ENCODE measurements at places on chromosomes 3 and 15. TPM values are rescaled to one million over a fixed set of nuclear protein-coding genes. Genes with fewer than 3 reads are reported as not detected.
A peak's percentile ranks its signal among the peaks of the same experiment; 100 is the strongest.

DNA sequence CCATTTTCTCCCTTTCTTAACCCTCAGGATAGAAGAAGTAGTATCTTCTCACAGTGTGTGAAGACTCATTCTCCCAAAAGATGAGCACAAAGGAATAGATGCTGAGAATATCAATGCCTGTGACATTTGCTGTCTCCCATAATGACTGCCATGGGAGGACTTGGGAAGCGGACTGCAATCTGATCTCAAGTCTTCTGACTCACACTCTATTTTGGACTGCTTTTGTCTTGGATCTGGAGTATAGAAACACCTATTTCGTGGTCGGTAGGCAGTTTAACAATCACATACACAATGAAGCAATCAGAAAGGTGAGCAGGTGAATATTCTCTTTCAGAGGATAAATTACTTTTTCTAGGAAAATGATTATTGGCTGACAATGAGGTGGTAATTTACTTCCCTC is 852.0 kb downstream of the FHIT start:
- no peaks in the 10 kb centered on the region for H3K27me3 ChIP-seq
- no peaks in the 10 kb centered on the region for H3K36me3 ChIP-seq
- DNase-seq: no peak
- no peak overlapping the region for H3K27ac ChIP-seq

DNA sequence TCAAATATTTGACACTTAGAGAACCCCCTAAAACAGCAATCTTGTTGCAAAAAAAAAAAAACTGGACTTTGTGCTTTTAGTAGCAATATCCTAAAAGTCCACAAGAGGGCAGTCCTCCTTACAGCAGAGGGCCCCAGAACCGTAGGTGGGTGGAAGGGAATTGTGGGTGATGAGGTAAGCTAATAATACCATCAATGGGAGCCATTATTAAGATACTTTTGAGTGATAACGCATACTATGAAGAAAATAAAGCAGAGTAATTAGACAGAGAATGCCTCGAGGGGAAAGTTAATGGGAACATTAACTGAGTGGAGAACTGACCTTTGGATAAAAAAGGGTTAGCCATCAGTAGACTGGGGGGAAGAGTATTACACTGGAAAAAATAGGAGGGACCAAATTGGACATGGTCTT is 229.9 kb downstream of the THRB start:
- no peaks in the 10 kb centered on the region for H3K27me3 ChIP-seq
- H3K4me1 ChIP-seq: peaks cover 2% of the 10 kb centered on the region
- no peak overlapping the region for H3K27ac ChIP-seq
- peak; percentile 24 for DNase-seq
- H3K4me3 ChIP-seq: no peak overlapping the region

GRCh38 chr15:99436542-99437314 is 129.1 kb upstream of the MEF2A start:
- H3K27ac ChIP-seq: no peak overlapping the region
- H3K4me1 ChIP-seq: peaks cover 30% of the 10 kb centered on the region
- peak; percentile 10 for DNase-seq

DNA sequence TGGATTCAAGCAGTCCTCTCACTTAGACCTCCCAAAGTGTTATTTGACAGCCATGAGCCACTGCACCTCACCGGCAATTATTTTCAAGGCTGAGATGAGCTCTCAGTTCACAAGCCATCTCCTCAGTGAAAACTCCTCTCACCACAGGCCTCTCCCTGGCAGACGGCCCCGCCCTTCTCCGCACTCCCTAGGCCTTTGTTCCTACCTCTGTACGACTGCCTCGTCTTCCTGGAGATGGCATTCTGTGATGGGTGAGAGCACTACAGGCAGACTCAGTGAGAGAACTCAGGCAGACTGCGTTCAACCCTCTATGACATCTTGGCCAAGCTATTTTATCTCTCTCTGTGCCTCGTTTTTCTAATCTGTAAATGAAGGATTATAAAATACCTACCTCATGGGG is 67.0 kb upstream of the TPM1 start:
- no peak for DNase-seq
- H3K27ac ChIP-seq: no peak overlapping the region
- no peaks in the 10 kb centered on the region for H3K4me1 ChIP-seq
- H3K36me3 ChIP-seq: no peaks in the 10 kb centered on the region
- H3K27me3 ChIP-seq: no peaks in the 10 kb centered on the region

The AQP9 gene
- total RNA-seq: 2.8 TPM

The TMEM207 gene
- not detected for total RNA-seq
